Upper lobe of right lung (tissue), 1 donor: ENCODE measurements at places on chromosomes 2 and 18.

DNA sequence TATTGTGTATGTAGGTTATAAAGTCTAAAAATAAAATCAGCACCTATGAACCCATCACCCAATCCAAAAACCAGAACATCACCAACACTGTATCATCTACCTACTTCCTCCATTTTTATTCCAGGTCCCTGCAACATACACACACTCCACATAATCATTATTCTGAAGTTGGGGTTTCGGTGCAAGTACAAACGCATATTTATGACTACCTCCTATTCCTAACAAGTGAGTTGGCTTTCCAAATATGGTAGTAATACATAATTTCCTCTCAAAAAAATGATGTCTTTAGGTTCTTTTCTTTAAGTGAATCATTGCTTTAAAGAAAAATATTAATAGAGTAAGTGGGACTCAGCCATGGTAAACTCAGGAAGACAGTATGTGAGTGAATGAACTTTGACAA lies 3.3 kb downstream of the ACVR1 start:
- DNase-seq: no peak

DNA sequence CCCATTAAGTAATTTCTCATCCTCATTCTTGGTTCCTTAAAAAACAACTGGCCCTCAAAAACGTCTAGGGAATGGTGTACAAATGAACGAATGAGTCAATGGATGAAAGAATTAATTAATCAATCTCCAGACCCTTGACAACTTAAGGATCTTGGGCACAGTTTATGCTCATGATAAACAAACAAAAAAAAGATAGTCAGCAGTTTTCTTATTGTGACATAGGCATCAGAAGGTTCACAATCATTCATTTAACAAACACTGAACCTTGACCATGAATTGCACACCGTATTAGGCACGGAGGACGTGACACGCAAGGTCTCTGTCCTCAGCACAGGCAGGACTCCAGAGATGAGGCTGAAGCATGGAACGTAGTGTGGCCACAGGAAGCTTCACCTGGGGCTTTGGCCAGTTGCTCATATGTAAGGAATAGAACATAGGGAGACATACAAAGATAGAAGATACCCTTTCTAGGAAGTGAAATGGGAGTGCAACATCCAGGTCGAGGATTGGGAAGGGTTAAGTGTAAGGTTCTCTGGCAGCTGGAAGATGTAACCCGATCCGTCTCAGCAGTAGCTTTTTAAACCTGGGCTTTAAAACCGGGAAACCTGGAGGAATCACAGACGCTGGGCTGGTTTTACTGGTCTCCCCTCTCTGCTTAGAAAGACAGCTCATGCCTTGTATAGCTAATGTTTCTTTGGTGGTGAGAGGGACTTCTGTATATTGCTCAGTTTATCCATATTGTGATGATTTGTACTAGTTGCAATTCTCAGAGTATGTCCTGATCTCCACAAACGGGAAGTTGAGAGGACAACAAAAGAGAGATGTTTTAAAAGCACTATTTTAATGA lies 8.9 kb upstream of the LTBP1 start:
- DNase-seq: no peak

DNA sequence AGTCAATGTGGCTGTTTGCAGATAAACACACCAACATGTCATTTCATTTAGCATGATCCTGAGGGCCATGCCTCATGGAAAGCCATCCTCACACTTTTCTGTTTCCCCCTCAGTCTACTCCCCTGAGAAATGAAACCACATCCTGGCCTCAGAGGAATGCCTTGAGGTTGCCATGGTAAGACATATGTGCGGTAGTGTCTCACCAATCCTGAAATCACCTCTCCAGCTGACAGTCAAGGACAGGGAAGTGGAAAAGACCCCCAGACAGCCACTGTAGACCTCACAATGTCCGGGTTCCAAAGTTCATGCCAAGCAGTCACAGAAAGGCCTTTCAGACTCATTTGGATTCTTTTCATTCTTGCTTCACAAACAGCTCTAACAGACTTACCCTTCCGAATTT lies 175.2 kb upstream of the PKDCC start:
- DNase-seq: no peak

- no peak for DNase-seq
These were observed 186.7 kb downstream of the PARD3B start for GRCh38 chr2:204732019-204732418.

GRCh38 chr2:96485751-96486651 lies 19.2 kb downstream of the NEURL3 start:
- DNase-seq: peak; percentile 84

GRCh38 chr2:13607139-13607538 lies 890.4 kb downstream of the TRIB2 start:
- no peak for DNase-seq

GRCh38 chr18:42168907-42169306 lies 213.9 kb downstream of the PIK3C3 start:
- DNase-seq: no peak

DNA sequence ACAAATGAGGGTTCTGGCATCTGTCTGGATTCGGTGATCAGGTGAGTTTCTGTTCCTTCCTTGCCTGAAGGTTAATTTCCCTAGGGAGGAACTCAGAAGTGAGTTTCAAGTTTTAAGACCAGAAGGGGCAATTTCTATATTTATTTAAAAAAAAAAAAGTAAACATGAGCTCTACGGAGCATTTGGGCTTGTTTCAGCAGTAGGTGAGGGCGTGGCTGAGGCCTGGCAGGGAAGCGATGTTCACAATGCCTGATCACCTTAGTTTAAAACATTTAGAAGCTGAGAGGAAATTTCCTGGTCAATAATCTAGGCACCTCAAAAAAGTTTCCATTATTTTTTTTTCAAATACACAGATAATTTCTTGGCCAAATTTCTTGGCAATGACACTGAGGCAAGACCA lies 629.1 kb downstream of the DPP10 start:
- no peak for DNase-seq

GRCh38 chr2:102346381-102347130 lies 9.0 kb upstream of the IL18R1 start:
- no peak for DNase-seq

DNA sequence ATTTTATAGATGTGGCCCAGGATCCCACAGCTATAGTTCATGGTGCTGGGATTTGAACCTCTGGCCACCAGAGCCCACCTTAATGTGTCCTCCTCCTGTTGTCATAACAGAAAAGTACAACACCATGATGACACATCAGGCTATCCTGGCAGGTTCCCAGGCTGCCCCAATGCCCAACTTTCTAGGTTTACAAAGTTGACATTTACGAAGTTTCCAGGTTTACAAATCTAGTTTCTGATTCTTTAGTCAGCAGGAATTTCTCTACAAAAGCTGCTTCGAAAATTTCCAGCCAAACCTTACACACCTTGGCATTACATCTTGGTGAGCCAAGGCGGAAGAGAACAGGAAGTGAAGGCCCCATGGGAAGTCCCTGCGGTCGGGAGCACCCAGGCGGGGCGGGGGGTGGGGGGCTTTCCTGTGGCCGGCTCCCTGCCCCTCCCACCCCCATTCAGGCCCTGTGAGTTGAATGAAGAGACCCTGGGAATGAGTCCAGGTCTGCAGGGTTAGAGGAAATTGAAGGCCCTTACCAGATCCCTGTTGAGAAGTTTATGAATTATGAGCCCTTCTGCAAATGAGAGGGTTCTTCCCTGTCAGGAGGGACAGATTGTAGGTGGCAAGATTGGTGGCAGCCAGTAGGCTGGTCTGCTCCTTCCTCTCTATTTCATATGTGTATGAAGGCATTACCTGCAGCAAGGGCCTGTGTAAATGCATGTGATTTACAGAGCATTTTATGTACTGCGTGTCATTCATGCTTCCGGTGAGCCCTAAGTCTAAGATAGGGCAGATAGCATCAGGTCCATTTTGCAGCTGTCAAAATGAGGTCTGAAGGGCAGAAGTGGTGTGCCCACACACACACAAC lies 11.1 kb upstream of the IL1RN start:
- DNase-seq: no peak

DNA sequence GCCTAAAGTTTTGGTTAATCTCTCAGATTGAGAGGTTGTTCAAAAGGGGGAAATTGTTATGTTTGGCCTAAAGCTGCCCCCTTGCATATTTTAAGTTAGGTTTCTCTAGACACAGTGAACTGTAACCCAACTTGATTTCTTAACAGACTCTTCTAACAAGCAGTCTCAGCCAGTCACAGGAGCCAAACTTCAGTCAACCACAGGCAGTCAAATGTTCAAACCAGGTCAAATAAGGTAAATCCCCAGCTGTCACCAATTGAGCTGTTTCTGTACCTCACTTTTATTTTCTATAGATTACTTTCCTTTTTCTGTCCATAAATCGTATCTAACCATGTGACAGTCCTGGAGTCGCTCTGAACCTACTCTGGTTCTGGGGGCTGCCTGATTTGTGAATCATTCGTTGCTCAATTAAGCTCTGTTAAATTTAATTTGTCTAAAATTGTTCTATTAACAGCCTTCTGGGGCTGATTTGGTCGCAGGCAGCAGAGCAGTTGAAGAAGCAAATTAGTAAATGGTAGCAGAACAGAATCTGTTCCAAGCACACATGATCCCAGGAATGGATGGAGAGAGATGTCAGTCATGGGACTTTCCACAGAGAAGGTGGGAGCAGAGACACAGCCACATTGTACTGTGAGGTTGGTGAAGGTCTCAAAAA lies 16.4 kb upstream of the NFU1 start:
- no peak for DNase-seq

DNA sequence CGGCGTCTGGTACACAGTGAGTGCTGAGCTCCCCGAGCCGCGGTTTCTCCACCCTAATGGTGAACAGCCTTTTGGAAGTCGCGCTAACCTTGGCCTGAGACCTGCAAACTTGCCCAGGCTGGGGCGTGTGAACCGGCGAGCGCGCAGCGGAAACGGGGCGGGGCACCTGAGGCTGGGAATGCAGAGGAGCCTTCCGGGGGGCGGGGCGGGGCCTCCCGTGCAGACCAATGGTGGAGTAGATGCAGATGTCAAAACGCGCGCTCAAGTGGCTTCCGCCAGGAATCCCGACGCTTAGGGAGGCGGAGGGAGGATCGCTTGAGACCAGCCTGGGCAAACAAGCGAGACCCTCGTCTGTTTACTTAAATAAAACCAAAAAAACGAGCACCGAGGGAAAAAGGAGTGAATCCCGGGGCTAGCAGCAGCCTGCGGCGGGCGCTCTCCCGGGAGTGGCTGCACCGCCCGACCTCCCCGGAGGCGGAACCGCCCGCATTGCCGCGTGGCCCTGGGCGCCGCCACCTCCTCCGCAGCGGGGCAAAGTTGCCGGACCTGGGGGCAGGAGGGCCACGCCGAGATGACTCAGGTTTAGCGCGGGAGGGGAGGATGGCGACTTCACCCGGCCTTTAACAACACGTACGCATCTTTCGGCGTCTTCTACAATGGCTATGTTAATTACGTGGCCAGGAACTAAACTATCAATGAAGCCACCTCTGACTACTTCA lies 2.2 kb upstream of the RRM2 start:
- DNase-seq: peak; percentile 99

DNA sequence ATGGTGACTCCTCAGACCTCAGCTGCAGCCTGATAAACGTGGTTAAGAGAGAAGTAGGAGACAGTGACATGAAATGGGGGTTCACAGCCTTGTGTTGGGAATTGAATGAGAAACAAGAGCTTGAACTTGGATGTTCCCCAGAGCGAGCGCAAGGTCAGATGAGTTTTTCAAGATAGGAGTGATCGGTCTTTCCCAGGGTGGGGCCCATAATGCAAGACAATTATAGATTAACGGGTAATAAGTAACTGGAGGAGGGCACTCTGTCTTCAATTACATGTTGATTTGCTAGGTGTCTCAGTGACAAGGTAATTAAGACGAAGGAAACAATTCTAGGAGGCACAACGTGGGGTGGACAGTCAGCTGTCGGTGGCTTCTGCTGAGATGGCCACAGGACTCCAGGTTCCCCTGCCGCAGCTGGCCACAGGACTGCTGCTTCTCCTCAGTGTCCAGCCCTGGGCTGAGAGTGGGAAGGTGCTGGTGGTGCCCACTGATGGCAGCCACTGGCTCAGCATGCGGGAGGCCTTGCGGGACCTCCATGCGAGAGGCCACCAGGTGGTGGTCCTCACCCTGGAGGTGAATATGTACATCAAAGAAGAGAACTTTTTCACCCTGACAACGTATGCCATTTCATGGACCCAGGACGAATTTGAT lies at the start of gene UGT1A5:
Gene UGT1A5, plus strand, starts transcription at position 297 of the 651 bp plus-strand sequence. Its CDS starts 85 bp downstream, at position 382.
- no peak for DNase-seq

DNA sequence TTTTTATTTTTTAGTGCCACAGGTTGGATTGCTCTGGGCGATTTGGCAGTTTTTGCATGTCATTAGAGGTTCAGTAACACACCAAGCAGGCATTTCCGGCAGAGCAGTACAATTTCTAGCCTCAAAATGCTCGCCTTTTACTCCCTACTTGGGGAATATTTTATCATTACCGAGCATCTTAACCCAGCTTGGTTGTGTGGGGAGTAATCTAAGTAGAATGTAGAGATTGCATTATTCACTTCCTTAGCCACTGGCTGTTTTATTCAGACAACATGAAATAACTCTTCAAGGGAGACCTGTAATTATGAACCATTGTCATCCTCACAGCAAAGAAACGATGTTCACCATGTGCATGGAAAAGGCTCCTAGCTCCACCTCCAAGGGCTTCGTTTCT lies 13.1 kb downstream of the GRP start:
- DNase-seq: no peak

DNA sequence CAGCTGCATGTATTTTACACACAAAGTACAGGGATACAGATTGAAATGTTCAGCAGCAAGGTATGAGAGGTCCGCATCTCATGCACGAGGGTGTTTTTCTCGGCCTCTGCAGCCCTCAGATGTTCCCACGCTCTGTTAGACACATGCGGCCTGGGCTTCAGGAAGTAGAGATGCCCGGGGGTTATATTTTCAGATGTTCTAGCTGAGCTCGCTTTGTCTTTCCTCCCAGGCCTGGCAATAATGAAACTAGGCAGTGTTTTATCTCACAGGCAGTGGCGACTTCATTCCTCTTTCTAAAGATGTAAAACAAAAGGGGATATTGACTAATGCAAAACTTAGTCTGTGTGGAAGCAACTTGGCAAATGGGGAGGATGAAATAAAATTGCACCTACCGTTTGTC lies 190.7 kb downstream of the GBX2 start:
- DNase-seq: no peak

GRCh38 chr18:32775628-32776027 lies 2.8 kb upstream of the KLHL14 start:
- no peak for DNase-seq

GRCh38 chr2:134410831-134411231 lies 157.0 kb downstream of the MGAT5 start:
- no peak for DNase-seq

DNA sequence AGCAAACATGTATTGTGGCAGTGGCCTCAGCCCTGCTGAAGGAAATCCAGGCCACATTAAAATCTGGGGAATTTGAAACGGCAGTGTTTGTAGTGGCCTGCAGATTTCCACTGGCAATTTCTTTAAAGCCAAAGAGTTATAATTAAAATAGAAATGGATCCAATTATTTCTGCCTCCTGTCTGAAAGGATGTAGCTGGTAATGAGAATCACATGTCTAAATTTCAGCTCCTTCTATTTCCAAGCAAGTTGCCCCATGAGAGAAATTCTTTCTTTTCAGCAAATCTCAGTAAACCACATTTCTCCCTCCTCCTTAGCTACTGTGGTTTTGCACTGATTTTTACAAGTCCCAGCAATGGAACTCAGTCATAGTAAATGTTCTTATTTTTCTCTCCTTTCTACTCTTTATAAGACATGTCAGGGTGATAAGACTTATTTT lies 55.4 kb upstream of the ZNF396 start:
- no peak for DNase-seq

GRCh38 chr18:2381539-2381938 lies 189.8 kb downstream of the METTL4 start:
- no peak for DNase-seq

- DNase-seq: no peak
These were observed 49.7 kb upstream of the AGAP1 start for GRCh38 chr2:235444101-235444597.
